ENCODE measurements at places on chromosomes 7 and 10.

GRCh38 chr10:60967854-60968484 is 24.0 kb upstream of the RHOBTB1 start:
- no peak for DNase-seq

DNA sequence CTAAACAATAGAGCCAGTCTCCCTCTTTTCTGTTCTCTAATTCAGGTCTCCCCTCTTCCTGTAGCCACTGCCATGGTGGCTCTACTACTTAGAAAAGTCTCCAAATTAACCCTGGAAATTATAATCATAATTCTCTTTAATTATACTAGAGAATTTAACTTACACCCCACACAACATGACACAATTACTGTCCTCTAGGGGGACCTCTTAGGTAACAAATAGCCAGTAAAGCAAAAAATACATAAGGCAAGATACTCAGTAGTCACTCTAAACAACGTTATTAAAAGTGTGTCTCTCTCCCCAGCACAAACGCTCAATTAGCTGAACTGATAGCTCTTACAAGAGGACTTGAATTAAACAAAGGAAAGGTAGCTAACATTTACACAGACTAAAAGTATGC is 44.3 kb upstream of the ZNF107 start:
- DNase-seq: no peak

GRCh38 chr10:70584909-70585544 is 17.5 kb downstream of the PRF1 start:
- peak; percentile 69 for DNase-seq

GRCh38 chr7:151117565-151117964 is 31.3 kb downstream of the AGAP3 start:
- DNase-seq: no peak

GRCh38 chr7:117012696-117013095 is 59.4 kb downstream of the ST7 start:
- DNase-seq: no peak

DNA sequence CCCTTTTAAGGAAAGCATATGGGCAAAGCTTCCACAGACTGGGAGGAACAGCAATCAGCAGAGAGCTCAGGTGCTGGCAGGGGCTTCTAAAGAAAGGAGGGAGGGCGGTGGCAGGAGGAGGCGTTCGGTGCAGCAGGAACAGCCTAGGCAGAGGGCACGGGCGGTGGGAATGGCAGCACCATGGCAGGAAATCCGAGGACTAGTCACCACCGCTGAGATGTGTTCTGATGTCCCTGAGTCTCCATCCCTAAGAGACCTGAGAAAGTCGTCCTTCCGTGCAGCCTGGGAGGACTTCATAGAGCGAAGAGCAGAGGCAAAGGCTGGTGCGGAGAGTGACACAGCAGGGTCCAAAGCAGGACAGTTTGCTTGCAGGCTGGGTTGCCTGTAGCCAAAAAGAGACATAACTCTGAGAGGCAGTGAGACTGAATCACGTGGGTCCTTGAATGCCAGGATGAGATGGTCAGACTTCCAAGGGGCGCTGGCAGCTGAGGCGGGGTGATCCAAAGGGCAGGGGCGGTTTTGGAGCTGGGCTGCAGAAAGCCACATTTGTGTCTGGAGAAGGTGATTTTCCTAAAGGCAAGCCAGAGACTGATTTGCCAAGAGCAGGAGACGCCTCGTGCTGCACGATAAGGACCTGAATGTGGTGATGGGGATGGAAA is 35.8 kb upstream of the GRID1 start:
- DNase-seq: peak; percentile 56

DNA sequence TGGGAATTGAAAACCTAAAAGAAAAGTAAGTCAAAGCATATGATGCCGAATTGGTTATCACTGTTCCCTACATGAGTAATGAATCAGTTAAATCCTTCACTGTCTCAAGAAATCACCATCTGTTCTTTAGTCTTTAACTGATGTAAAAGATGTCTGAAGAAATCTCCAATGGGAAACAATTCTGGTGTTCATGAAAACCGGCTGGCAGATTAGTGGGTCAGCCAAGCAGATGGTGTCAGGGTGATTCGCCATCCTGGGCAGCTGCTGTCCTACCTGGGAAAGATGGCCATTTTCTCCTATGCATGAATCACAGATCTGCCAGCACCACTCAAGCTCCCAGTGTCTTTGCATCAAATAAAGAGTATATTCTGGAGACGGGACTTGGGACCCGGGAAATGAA is 925.2 kb upstream of the GHITM start:
- DNase-seq: peak; percentile 4

DNA sequence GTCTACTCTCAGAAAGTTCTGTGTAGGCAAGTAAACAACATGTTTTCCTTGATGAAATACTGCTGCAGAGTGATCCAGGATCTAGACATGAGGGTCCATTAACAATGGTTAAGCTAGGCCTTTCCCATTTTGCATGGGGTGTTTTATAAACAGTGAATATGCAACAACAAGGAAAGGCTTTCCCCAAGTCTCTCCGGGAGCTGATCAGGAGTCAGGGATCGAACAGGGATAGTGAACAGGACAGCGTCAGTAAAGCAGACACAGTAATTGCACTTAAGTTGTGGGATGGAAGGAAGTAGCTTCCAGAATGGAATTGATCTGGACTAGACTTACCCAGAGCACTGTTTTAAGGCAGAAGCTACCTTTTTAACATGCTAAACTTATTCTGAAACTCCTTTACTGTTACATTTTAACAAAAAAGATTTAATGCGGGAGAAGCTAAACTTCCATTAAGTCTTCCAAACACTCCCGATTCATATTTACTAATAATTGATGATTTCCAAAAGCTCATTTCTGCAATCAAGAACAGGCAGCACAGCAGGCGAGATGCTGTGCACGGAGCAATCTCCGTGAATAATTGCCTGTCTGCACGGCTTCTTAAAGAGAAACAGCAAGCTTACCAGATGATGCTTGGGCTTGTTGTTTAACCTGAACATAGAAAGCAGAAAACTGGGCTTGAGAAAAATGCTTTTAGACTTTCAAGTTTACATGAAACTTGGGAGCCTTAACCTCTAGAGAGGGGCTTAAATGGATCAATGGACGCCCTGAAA is 50.3 kb upstream of the DOCK1 start:
- DNase-seq: no peak

GRCh38 chr10:4131407-4132215 is 346.6 kb upstream of the KLF6 start:
- no peak for DNase-seq
